ENCODE measurements at places on chromosomes 2 and 18.

GRCh38 chr2:231065966-231066365 lies 9.3 kb downstream of the PSMD1 start:
- DNase-seq = no peak

DNA sequence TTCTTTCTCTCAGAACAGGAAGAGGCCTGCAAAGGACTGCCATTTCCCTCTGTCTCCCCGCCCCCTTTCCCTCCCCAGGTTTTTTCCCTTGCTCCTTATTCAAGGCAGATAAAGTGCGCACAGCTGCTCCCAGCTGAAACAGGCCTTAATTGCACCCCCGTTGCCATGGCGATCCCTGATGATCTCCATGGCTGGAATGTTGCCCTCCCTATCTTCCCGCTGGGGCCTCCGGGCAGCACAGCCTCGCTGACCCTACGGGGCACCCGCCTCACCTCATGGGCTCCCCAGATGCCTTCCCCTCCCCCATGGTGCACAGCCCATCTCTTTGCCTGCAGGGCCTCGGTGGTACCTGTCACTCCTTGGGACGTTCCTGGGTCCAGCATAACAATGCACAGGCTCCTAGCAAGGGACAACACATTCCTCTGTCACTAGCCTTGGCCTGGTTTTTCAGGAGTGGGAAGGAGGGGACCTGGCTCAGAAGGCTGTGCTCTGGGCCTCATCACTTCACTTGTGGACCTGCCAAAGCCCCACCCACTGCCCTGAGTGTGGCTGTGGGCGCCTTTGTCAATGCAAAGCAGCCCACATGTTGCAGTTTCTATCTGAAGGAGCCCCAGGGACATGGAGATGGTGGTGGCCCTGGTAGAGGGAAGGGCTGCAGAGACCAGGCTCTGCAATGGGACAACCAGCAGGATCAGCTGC lies 115.0 kb downstream of the CELF4 start:
- DNase-seq = no peak

GRCh38 chr18:25827961-25828561 lies 262.4 kb downstream of the SS18 start:
- DNase-seq = no peak

- no peak for DNase-seq
Measured at GRCh38 chr2:126894585-126895182, 4.0 kb upstream of the TEX51 start.

DNA sequence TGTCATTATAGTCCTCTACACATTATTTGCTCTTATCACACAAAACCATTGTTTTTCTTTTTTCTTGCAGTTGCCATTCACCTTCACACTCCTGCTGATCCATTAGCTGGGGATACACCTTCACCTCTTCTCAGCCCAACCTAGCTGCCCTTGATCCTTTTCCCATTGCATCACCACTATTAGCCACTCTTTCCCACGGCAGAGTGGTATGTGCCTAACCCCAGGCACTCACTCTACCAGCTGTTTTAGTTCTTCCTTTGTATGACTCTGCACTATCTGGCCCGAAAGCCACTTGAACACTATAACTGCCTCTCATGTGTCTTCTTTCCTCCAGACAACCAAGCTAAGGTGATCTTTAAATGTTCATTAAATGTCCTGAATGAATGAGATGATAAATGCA lies 145.4 kb upstream of the PIK3C3 start:
- DNase-seq = no peak

All from activated naive CD4-positive, alpha-beta T cell (primary cell).